LHCN-M2 (cell line): ENCODE measurements at places on chromosomes 12 and 14.

GRCh38 chr12:4719821-4720636 lies at the start of gene GALNT8:
Gene GALNT8 (plus strand): TSS chr12:4720400. CDS start chr12:4720678, 278 bp downstream.
- DNase-seq: no peak

DNA sequence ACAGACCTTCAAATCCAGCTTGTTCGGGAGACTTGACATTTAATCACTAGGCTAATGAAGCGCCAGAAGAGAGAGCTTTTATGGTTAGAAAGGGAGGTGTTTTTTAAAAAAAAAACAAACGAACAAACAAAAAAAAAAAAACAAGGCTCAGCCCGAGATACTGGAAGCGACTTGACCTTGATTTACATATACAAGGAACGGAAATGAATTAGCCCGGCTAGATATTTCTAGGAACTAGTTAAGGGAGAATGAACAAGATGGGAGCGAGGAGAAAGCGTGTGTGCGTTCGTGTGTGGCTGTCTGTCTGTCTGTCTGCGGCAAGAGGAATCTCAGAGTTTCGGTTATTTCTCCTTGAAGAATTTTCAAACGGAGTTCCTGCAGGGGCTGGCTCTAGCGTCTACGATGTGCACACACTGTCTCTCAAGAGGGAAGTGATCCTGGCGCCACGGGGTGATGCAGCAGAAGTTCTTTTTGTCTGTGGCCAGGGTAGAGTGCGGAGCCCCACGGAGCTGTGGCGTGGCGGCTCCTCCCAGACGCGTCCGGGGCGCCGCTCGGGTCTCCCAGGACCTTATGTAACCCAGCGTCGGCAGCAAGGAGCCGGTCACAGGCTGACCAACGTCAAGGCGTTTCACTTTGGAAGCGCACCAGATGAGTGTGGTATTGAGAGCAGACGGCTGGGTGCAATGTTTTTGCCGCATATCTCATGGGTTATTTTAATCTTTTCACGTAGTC lies 18.8 kb downstream of the SOCS2 start:
- peak; percentile 77 for DNase-seq

DNA sequence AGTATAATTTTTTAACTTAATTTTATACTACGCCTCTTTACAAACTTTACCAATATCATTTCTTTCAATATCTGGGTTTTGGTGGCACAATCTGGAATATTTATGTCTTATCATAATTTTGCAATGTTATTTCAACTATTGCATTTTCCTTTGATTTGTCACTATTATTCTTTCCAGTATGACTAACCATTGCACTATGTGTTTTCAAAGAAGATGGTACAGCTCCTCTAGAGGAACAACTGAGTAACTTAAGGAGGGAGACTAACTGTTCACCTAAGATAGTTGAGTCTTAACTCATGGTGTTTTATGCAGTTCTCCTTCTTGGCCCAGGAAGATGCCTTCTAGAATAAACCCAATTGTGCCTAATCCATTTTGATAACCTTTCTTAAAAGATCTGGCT lies 60.5 kb upstream of the KIF21A start:
- DNase-seq: peak; percentile 41

GRCh38 chr12:7346551-7347225 lies 42.8 kb downstream of the ACSM4 start:
- peak; percentile 9 for DNase-seq

DNA sequence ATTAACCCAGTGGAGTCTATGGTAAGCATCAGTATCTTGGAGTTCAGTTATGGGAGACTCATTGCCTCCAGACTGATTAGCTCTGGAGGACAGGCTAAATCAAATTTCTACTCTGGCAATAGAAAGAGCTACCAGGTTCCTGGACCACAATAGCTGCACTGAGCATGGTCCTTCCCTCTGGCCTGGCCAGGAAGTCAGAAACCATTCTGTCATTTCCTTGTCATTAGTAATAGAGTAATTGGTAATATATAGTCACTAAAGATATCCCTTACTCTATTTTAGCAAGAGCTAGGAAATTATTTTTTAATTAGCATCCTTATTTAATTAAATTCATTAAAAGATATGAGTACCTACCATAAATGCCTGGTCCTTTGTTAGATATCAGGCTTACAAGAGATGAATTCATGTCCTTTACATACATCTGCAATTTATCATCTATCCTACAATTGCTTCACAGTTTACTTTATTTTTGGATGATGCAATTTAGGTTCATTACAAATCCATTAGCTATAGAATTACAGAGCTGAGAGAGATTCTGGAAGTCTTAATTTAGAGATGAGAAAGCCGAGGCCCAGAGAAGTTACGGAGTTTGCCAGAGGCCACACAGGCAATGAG lies 23.7 kb upstream of the TDRD9 start:
- no peak for DNase-seq

DNA sequence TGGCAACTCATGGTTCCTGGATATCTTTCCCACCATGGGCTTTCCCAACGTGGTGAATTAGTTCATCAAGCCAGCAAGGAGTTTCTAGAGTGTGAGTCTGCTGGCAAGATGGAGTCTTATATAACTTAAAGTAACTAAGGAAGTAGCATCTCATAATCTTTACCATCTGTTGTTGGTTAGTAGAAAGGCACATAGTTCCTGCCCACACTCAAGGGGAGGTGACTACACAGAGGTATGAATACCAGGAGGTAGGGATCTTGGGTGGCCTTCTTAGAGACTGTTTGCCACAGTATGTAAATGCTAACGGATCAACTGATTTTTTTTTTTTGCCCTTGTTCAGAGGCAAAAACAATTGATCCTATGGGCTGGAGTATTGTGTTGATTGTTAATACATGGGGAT lies 446.9 kb downstream of the ATP23 start:
- no peak for DNase-seq

GRCh38 chr12:12683725-12684124 lies 12.3 kb downstream of the GPR19 start:
- DNase-seq: no peak

GRCh38 chr14:20866963-20867362 lies 24.2 kb upstream of the RNASE3 start:
- no peak for DNase-seq

- no peak for DNase-seq
Observed at GRCh38 chr14:101508196-101508947, 52.9 kb upstream of the DIO3 start.
